ENCODE measurements at places on chromosomes 2 and 18.

DNA sequence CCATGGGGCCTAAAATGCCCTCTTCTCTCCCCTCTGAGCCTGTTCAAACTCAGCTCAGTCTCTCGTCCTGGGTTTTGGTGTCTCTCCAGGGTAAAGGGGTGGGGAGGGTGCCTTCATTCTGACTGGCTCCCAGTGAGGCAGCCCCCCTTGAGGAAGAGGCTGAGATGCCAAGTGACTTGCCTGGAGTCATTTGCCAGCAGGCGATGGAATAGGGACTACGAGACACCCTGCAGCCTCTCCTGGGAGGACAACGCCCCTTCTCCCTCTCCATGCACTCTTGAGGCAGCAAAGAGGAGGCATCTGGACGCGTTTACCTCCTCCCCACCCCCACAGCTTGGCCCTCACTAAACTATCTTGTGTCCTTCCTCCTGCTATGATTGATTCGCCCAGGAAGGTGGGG, 760 bp upstream of the STON1 start:
- no peak for DNase-seq

DNA sequence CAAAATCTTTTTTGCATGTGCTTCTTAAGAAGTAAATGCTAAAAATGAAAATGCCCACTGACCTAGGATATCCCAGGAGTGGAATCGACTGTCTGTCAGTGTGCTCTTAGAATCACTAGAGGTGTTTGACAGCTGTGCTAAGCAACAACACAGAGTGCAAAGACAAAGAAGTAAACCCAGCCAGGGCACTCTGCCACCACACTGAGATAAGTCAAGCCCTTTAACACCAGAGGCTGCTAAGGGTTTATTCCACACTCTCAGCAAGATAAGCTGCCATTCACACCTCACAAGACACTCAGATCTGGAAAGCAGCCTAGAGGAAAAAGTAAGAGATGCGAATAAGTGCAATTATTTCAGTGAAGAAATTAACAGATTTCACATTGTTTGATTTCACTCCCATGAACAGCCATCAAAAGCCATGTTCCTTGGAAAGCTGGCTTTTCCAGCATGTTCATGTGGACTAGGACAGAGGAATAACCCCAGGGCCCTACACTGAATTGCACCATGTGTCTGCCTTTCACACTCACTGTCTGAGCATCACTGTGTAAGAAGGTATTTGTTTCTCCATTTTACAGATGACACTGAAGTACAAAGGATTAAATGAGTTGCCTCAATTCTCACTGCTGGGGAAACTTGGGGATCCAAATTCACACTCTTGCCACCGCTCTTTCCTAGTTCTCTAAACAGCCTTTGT, 6.0 kb upstream of the BMP10 start:
- no peak for DNase-seq

DNA sequence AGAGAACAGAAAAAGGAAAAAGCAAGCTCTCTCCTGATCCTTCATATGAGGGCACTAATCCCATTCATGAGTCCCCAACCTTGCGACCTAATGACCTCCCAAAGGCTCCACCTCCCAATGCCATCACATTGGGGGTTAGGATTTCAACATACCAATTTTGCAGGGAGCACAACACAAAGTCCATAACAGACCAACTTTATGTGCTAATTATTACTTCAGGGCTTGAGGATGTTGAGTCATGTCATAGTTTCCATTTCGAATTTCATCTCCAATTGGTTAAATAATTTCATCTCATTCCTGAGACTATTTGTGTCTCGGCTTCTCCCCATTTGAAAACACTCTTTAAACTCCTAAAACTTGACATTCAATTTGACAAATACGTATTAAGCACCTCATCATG, 69.9 kb upstream of the KLF7 start:
- no peak for DNase-seq

DNA sequence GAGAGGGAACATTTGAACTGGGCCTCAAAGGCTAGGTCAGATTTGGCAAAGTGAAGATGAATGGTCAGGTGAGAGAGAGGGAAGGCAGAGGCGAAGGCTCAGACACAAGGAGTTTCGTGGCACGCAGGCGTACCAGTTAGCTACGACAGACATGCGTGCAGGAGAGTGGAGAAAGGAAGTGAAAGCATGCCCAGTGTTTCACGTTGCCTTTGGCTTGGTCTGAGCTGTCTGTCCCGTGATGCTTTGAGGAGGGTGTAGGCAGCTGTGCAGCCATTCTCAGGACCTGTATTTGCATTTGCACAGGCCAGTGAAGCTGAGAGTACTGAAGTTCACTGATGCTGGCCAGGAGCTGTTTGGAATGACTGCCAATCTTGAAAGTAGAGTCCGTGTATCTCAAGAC, 69.5 kb downstream of the HNRNPLL start:
- no peak for DNase-seq

GRCh38 chr2:269356-270030, 4.7 kb downstream of the ACP1 start:
- no peak for DNase-seq

- DNase-seq, result no peak
These were observed 92.0 kb downstream of the PMS1 start for GRCh38 chr2:189876271-189876670.

DNA sequence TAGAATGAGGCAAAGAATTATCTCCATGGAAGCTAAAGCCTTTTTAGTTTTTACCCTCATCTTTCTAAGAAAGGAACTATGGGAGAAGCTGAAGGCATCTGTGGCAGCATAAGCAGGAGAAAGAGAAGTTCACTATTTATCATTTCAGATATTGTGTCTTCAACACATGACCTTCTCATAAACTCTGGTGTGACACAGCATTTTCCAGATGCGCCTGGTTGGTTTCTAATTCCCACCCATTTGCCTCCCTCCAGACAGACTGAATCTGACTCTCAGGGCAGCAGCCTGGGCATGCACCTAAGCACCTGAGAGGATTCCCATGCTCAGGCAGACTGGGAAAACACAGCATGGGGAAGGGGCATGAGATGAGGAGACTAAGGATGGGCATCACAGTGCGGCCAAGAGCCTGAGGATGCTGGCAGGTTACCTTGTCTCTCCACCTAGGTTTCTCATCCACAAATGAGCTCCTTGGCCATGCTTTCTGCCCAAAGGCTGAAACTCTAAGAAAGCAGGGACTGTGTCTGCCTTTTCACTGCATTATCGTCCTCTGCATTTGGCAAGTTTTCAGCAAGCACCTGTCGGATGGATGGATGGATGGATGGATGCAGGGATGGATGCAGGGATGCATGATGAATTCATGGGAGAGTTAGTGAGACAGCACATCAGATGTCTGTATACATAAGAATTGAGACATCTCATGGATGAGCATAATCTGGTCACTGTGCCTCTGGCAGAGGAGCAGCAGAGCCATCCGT, 28.8 kb upstream of the SULT1C4 start:
- no peak for DNase-seq

DNA sequence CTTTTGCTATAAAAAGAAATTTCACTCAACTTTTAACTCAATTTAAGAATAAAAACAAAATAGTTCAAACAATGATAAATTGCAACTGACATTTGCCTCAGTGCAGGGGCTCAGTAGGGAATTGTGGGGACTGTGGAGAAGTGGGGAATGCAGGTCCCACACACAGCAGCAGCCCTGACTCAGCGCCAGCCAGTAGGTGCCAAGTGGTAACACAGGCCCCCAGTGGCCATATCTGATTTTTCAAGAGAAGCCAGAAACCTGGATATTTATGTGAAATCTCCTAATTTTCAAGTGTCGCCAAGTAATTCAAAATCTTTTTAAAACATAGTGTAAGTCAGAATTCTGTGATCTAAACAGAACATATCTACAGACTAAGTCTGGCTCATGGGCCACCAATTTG, 186.3 kb downstream of the EN1 start:
- DNase-seq, result no peak

- no peak for DNase-seq
These were observed 979.2 kb downstream of the CNTNAP5 start for GRCh38 chr2:125004106-125004800.

- DNase-seq, result no peak
These were observed 305.1 kb upstream of the SPRED2 start for GRCh38 chr2:65737452-65738011.

DNA sequence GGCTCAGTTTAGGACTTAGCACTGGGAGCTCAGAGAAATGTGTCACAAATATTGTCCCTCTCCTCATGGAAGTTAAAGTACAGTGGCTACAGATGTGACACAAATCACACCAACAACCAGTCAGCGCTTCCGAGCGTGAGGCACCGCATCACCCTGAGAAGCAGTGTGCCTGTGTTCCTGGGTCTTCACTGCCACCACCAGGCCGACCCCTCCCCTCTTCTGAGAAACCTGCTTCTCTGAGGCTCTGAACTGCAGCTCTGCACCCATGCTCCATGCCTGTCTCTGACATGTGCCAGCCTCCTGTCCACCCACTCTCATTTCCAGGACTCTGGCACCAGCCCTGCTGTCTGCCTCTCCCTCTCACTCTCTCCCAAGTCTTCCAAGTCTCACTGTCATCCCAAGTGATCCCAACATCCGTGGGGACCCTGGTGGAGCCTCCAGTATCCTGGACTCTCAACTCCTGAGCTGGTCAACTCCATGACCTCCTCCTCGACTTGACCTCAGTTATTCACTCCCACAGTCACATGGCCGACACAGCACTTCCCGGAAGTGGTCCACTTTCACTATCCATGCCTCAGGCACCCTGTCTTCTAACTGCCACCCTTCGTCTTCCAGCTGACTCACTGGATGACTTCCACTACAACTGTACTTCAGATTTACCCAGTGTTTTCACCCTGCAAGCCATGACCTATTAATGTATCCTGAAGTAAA, 73.5 kb downstream of the FBXO15 start:
- no peak for DNase-seq

DNA sequence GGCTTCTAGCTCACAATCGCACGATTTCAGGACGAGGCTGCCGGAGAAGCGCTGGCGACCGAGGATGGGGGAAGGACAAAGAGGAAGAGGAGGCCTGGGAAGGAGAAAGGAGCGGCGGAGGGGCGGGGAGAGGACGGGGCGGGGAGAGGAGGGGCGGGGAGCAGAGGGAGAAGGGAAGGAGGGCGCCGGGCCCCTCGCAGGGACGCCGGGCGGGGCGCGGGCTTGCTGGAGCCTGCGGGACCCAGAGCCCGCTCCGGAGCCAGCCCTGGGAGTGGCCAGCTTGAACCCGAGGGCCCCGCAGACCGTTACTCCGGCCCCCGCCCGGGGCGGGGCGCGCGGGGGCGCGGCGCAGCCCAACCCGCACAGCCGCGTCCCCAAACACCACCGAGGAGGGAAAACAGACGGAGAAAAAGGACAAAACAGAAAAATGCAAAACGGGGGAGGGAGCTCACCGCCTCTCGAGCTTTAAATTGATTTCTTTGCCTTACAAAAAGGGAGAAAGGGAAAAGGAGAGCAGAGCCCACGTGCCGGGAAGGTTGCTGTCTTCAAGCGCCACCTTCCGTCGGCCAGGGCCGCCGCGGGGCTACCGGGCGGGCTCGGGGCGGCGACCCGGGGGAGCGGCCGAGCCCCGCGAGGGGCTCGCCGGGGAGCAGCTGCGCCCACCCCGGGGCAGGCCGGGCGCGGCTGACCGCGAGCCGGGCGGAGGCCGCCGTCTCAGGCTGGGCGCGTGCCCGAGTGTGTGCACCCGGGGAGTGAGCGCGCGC, 781 bp upstream of the SOX11 start:
- DNase-seq, result no peak

- no peak for DNase-seq
These were observed 1399.0 kb upstream of the ZEB2 start for GRCh38 chr2:145918951-145919350.

- no peak for DNase-seq
These were observed 7.4 kb upstream of the MTERF4 start for GRCh38 chr2:241109210-241110088.

All from stimulated activated CD8-positive, alpha-beta memory T cell treated with anti-CD3 and anti-CD28 coated beads, Interleukin-15, amount 100 ng/mL, for 4 hours (primary cell).